ENCODE measurements at places on chromosomes 4 and X.

- DNase-seq: no peak
These were observed 3.0 kb downstream of the MEPE start for GRCh38 chr4:87835743-87836142.

- no peak for DNase-seq
These were observed 81.6 kb downstream of the WDR19 start for GRCh38 chr4:39263895-39264294.

- no peak for DNase-seq
These were observed 21.9 kb upstream of the GPR78 start for GRCh38 chr4:8558080-8558960.

DNA sequence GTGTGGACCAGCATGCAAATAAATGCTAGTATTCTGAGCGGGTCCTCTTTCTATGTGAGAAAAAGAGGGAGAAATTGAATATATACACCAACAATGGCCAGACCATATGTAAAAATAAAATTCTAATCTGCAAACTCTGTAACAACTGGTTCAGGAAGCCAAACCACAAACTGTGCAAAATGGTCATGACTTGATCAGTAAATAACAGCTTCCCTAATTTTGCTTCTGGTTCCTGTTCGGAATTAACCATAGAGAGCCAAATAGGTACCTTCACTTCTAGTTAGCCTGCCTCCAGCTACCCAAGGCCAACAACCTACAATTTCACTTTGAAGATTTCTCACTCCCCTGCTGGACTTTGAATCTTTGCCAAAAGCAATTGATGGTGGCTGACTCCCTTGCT is 1313.2 kb downstream of the ADGRL3 start:
- DNase-seq: no peak

GRCh38 chr4:1137850-1138249 is 24.5 kb upstream of the RNF212 start:
- no peak for DNase-seq

DNA sequence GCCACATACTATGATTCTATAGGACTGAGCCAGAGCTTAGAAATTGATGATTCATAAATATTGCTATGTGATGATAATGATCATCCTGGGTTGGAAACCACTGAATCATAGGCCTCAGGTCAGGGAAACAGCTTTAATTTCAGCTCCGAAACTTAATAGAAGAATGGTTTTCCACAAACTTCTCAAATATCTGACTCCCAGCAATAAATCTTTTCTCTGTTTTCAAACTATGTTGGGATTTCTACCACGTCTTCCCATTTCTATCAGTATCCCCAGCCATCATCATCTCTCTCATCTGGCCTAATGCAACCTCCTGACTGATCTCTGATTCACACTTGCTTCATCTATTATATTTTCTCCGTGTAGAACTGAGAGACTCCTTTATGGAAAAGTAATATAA is 521.8 kb upstream of the AGA start:
- no peak for DNase-seq

DNA sequence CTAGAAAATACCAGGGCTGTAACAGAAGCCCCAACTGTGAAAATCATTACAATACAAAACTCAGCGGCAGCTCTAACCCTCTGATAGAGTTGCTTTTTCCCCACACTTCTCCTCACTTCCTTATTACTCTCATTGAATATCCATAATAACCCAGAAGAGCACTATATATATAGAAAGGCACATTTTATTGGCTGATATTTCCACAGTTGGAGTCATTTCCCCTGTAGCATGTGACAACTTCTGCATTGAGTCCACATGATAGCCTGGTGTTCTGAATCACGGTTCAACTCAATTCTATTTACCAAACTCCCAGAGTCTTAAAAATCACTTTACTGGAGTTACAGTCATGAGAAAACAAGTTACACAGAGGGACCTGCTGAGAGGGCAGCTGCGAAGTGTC is 46.6 kb upstream of the NWD2 start:
- no peak for DNase-seq
